ENCODE measurements at places on chromosomes 6 and 20. TPM values are rescaled to one million over a fixed set of nuclear protein-coding genes. Genes with fewer than 3 reads are reported as not detected.

DNA sequence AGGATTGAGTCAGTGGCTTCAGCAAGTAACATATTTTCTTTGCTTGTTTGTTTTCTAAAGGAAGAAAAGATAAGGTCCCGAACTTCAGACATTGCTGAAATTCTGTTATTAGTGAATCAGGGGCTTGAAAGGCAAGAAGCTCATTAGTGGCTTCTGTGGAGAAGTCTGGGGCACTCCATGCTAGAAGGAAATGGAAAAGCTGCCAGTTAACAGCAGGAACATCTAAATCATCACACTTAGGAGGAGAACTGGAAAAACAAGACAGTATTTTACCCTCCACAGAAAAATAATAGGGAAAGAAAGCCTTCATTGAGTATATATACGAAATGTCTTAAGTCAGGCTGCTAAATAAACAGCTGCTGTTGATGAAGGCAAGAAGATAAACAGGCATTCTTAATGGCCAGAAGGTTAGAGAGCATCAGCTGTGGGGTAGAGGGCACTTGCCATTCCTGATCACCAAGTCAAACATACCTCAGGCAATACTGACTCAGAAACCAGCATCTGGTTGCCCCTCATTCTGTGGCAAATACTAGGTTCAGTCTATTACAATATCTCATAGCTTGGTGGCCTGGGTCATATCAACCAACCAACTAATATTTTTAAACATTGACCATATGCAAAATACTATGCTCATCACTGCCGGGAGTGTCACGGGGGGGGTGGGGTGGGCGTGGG, 143.2 kb upstream of the TENT5A start:
- DNase-seq, result no peak

GRCh38 chr6:133710826-133711225, 178.1 kb upstream of the TCF21 start:
- no peak for DNase-seq

DNA sequence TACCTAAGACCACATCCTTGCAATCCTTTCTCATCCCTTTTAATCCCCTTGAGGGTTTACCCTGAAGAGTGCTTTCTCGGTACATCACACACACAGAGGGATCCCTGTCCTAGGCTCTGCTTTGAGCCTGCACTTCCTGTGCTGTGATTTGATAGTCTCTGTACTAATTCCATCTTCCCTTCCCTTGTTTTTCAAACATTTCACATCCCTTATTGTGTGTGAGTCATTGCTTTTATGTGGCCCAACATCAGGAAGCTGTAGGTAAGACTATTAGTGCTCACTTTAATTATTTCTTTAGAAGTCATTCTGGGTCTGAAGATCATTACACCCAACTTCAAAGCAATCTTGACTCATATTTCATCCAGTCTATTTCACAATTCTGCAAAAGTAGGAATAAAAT, 57.2 kb upstream of the ANKEF1 start:
- DNase-seq, result no peak

DNA sequence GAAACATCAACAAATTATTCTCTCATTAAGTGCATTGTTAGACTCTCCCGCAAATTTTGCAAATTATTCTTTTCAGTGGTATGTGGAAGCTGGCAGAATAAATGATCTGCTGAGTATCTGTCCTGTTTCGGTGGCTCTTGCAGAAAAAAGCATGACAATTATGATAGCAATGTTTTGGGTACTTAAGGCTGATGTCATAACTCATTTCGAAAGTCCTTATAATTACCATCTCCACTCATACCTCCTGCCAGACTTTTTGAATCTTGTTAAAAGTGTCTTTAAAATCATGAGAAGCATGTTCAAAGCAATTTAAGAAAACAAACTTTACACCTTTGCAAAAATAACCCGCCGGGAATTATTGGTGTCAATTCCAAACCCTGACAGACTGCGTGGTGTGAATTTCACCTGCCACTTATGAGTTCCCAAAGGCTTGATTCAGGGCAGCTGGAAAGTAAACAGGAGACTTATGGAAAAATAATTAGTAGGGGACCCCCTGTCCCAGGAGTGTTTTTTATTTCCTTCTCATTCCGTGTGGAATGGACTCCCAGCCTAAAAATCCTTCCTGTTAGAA, 87.6 kb upstream of the E2F3 start:
- DNase-seq, result no peak

GRCh38 chr6:105873799-105874198, 212.3 kb upstream of the PRDM1 start:
- DNase-seq, result no peak

- peak; percentile 79 for DNase-seq
Measured at GRCh38 chr20:46056970-46057855, 28.2 kb downstream of the SLC12A5 start.

DNA sequence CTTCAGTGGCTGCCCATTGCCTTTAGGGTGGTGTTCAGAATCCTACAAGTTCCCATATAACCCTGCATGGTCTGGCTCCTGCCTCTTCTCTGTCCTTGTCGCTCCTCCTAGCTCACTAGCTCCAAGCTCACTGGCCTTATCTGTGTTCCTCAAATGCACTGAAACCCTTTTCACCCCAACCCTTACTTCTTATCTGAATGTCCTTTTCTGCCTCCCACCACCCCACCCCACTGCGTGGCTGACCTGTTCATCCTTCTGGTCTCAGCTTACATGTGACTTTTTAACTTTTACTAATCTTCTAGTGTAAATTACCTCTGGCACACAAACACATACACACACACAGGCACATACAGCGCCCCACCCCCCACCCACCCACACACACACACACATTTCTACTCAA, 41.0 kb upstream of the GLP1R start:
- no peak for DNase-seq

GRCh38 chr6:40426346-40427066, 160.7 kb downstream of the LRFN2 start:
- DNase-seq, result no peak

DNA sequence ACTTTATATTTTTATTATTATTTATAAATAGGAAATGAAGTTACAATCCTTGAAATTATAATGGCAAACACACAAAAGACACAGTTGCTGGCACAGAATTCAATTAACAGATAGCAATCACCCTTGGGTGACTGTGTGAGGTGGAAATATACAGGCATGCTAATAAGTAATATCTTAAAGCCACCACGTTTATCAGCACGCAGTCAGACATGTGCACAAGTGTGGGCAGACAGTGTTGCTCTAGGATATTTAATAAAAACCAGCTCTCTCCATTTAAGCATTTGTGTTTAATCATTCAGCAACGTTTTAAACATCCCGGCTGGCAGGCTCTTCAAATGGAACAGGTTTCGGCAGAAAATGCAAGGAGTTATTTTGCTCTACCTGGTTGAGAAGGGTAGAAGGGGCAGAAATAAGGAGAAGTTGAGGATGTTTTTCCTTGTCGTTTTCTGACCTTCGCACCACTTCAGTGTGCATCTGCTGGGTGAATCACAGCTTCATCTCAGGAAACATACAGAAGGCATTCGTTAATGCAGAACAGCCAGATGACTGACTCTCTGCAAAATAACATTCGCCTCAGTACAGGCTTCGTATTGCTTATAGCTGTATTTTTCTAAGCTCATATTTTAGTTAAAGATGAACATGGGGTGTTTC, 585.1 kb downstream of the QKI start:
- DNase-seq, result no peak

GRCh38 chr20:51310216-51310615, 232.3 kb downstream of the NFATC2 start:
- DNase-seq, result no peak

GRCh38 chr20:5971203-5971602, 20.8 kb downstream of the MCM8 start:
- DNase-seq, result no peak

- DNase-seq, result peak; percentile 78
Measured at GRCh38 chr20:20363799-20364592, 3.9 kb upstream of the INSM1 start.

DNA sequence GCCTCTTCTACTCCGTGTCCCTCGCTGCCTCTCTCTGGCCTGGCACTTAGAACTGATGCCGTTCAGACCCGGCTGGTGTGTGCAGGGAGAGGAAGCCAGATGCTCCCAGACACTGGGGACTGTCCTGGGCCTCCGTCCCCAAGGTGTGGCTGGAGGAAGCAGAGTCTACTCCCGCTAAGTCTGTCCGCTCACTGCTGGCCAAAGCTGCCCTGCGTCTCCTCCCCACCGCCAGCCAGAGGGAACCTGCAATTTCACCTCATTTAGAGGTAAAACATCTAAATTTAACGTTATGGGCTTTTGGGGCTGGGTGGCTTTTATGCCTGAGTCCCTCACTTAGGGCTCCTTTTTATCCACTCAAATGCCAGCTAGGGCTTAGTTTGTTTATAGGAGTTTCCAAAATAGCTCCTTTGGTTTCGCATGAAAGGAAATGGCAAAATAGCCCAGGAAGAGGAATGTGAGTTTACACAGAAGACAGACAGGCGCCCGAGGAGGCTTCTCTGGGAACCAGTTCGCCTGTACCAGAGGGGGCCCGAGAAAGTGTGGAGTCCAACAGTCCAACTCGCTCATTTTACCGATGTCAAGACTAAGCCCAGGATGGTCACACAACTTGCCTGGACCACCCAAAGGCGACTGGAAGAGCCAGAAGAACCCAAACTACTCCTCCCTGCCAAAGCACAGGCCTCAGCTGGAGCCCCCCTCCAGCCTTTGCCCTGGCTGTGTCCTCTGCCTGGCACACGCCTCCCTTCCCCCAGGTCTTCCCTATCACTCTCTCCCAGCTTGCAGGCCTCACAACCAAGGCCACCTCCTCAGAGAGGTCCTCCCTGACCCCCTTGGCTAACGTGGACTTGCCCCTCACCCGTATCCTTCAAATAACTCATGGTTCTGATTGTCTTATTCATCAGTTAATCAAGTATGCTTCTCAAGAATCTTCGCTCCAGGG, 54.5 kb downstream of the RIPOR3 start:
- DNase-seq, result no peak

DNA sequence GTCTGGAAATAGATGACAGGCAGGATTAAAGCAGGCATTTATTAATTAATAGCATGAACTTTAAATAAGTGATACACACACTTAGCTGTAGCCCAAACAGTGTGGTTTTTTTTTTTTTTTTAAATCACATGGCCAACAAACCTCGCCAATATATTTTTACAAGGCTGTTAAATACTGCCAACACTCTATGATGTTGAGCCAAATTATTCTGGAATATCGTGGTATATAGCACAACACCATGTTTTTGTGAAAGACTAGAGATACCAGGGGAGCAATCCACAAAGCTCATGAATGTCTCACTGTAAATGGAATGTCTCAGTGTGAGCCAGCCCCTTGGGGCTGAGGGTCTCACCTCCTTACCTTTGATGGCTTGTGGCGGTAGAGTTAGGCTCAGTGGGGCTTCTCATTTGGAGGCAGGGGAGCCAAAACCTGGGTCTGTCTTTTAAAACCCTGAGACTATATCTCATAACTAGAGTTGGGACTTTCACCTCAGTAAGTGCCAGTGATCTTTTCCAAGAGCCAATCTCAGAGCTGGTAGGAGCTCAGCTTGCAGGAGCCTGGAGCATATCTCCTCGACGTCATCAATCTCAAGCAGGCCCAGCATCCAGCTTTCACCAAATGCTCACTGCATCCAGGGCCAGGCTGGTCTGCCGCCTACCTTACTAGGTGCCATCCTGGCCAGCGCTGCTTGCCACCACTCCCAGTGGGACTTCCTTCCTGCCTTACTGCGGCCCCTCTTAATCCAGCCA, 78.5 kb upstream of the FAM184A start:
- no peak for DNase-seq

GRCh38 chr6:138000941-138001340, 106.3 kb downstream of the PERP start:
- no peak for DNase-seq

DNA sequence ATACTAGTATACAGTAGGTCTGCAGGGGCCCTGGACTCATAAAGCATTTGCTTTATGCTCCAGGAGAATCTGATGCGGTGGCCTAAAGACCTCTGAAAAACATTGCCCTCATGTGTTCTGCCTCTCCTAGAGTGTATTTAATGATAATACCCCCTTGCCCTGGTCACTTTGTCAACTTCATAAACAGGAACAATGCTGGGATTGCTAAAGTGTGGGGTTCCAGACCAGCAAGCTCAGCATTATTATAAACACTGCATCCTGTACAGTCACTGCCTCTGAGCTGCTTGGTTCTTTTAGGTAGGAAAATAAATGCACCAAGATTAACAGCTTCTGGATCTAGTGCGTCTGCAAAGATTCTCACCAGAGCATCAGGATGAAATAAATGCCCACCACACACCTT, 12.2 kb downstream of the TREM1 start:
- DNase-seq, result no peak

DNA sequence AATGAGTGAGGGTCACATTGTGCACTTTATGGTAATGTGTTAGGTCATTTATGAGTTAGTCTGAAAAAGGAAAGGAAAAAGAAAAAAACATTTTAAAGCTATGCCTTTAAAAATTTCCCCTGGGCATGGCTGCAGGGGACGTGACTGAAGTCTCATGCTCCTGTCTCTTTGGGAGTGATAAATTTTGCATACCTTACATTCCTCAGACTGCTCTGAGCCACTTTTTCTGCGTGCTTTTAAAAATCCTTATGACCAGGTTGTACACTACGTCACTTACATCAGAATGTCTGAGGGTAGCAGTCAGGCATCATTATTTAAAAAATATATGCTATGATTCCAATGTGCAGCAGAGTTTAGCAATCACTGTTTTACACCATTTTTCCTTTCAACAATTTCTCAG, 121.2 kb downstream of the RFPL4B start:
- no peak for DNase-seq

- peak; percentile 56 for DNase-seq
Measured at GRCh38 chr20:46324960-46325703, 16.8 kb upstream of the CDH22 start.

DNA sequence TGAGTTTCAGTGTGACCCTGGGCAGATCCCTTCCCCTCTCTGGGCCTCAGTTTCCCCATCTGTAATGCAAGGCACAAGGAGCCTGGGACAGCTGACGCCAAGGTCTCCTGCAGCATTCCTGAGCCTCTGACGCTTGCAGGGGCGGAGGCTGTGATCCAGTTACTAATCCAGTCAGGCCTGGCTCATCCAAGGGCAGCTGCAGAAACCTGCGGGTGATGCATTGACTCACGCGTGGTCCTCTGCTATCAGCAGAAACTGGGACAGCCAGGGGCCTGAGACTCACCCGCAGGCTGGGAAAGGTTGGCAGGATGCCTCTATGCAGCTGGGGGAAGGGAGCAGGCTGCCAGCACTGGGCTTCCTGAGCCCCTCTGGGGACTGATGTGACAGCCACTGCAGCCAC, 65.0 kb upstream of the SIRPA start:
- DNase-seq, result no peak

DNA sequence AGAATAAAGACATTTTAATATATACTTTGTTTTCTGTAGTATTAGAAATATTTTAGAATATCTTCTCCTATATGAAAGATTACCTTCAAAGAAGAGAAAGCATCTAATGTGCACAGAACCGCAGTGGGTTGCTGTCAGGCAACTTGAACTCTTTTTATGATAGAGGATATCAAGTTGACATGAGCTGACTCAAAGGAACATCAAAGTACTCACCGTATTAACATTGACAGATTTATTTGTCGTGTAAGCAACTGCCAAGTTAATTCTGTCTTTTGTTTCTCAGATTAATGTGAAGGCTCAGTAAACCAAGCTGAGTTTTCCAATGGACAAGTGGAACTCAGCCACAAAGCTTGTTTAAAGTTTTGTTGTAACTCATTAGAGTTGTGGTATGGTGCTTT, 2.2 kb upstream of the GINM1 start:
- no peak for DNase-seq

The RSPO3 gene
- total RNA-seq, result not detected

The ABHD12 gene
- 56.6 TPM for total RNA-seq

The OR2H2 gene
- total RNA-seq, result not detected

The ECT2L gene
- not detected for total RNA-seq

The PARD6B gene
- 27.4 TPM for total RNA-seq

The SEC23B gene
- 60.0 TPM for total RNA-seq

The CFAP61 gene
- total RNA-seq, result 0.44 TPM

The ENPP3 gene
- total RNA-seq, result 0.15 TPM

The TINAG gene
- not detected for total RNA-seq

The NFKBIL1 gene
- 15.1 TPM for total RNA-seq

The TMEM217 gene
- total RNA-seq, result 1.1 TPM

Measured in H9 (cell line).